ENCODE measurements at places on chromosomes 13 and 19. TPM values are rescaled to one million over a fixed set of nuclear protein-coding genes. Genes with fewer than 3 reads are reported as not detected.

GRCh38 chr19:53978975-53979801 lies 12.2 kb upstream of the CACNG6 start:
- no peak for DNase-seq

- DNase-seq: no peak
These were observed 734 bp downstream of the TYROBP start for GRCh38 chr19:35907377-35907745.

- no peak for DNase-seq
These were observed 13.5 kb downstream of the BRSK1 start for GRCh38 chr19:55297267-55297666.

DNA sequence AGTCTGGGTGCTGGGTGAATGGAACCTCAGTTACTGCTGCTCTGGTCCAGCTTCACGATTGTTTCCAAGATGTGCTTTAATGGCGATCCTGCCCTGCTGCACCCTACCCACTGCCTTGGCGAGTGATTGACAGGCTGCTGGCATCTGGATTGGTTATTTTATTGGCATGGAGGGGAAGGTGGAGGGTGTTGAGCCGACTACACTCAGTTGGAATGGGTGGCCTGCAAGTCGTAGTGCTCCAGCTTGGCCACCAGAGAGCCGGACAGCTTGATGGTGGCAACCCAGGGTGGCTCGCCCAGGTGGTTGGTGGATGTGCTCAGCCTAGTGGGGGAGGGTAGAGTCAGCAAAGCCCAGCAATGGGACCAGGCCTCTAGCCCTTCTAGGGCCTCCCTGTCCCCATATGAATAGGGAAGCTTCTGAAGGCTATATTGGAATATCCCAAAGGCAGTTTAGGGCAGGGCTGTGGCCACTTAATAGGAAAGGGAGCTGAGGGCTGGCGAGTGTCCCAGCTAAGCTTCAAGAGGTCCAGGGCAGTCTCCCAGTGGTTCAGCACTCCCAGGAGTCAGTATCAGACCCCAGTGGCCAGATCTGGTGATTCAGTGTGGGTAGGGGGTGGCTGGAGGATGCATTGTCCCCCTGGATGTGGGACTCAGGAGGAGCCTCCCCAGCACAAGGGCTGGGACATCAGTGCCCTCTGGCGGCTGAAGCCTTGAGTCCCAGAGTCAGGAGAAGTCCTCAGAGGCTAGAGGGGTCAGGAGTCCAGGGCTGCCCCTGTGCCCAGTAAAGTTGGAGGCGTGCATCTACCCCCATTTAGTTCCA lies 3.4 kb downstream of the GGN start:
- no peak for DNase-seq

GRCh38 chr19:18090545-18091216 lies 3.9 kb upstream of the IL12RB1 start:
- no peak for DNase-seq

- DNase-seq: no peak
These were observed 1708.9 kb downstream of the SLITRK5 start for GRCh38 chr13:89380101-89380500.

GRCh38 chr19:5150902-5151741 lies 182.2 kb downstream of the KDM4B start:
- DNase-seq: peak; percentile 41

DNA sequence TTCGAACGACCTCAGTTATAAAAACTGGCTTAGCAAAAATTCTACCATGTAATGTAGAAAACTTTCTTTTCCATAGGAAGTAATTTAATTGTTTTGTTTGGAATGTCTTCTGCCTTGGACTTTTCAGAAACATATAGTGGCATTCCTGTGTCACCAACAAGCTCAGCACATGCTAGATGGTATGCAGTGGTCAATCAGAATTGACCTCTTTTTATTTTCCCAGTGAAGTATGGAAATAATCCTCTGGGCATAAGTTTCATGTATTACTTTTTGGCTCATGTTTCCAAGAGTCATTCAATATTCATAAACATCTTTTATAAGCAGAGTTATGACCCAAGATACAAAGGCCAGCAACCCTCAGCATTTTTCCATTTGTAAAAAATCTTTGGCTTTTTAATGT lies 33.6 kb downstream of the NALCN start:
- DNase-seq: no peak

DNA sequence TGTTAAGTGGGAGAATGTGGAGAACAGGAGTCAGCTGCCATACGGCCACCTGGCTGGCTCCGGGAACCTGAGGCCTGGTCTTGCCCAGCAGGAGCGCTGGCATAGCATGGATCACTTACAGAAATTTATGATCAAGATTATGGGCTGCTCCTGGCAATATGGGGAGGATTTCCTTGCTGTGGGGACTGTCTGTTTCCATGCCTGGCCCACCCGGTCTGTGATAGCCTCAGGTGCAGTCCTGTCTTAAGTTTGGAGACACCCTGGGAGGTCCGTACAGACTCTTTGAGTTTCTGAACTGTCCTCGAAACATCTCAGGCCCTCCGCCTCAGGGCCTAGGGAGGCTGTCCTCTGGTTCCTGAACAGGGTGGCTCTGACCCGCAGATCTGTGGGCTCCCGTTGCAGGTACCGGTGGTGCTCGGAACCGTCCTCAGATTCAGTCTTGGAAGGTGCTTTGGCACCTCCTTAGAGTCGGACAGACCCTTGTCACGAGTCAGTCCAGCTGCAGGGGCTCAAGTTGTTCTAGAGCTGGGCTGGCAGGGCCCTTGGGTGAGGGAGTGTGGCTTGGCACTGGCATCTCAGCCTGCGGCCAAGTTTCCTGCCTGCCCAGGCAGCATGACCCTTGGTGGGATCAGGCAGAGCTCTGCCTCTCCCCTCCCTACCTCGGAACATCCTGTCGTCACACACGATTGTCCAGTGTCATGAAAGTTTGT lies 4.9 kb downstream of the TFDP1 start:
- no peak for DNase-seq

- DNase-seq: no peak
These were observed 532.4 kb upstream of the SGCG start for GRCh38 chr13:22648320-22648801.

The LRP3 gene
- 16.1 TPM for total RNA-seq

The PNMA8B gene
- total RNA-seq: 0.34 TPM

The LYPD5 gene
- total RNA-seq: 0.79 TPM
